ENCODE measurements at places on chromosomes 6 and 20.

GRCh38 chr6:20706238-20706938, 172.1 kb downstream of the CDKAL1 start:
- DNase-seq = no peak

DNA sequence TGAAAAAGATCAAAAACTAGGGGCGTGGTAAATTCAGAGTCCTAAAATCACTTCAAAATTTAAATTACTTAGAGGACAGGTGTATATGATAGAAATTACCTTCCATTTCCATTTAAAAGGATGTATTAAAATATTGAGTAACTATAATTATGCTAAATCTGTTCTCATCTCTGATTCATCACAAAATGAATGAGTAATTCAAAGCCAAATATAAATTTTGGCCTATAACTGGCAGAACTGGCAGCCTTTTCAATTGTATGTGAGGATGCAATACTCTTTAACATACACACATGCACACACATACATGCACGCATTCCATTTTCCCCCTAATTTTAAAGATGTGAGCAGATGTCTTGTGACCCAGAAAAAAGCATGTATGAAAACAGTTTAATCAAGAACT, 194.6 kb downstream of the EPM2A start:
- DNase-seq = no peak

- no peak for DNase-seq
These were observed 69.5 kb upstream of the FABP7 start for GRCh38 chr6:122709922-122710512.

- DNase-seq = no peak
These were observed 431.8 kb upstream of the HSF2 start for GRCh38 chr6:121967631-121968030.

DNA sequence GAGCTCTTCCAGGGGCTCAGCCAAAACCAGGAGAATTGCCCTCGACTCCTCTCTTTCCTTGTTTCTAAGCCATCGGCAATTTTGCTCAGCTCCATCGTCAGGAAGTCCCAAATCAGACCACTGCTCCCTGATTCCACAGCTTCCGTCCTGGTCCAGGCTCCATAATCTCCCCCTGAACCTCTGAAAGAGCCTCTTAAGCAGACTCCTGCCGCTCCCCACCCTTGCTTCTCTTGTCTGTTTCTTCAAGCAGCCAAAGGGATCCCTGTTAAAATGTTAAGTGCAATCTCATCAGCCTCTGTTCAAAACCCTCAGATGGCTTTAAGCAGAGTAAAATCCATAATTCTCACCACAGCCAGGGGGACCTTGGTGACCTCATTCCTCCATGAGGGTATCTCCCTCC, 244.7 kb upstream of the SPTLC3 start:
- no peak for DNase-seq

- DNase-seq = no peak
These were observed 1.7 kb downstream of the CDC25B start for GRCh38 chr20:3797592-3798372.

DNA sequence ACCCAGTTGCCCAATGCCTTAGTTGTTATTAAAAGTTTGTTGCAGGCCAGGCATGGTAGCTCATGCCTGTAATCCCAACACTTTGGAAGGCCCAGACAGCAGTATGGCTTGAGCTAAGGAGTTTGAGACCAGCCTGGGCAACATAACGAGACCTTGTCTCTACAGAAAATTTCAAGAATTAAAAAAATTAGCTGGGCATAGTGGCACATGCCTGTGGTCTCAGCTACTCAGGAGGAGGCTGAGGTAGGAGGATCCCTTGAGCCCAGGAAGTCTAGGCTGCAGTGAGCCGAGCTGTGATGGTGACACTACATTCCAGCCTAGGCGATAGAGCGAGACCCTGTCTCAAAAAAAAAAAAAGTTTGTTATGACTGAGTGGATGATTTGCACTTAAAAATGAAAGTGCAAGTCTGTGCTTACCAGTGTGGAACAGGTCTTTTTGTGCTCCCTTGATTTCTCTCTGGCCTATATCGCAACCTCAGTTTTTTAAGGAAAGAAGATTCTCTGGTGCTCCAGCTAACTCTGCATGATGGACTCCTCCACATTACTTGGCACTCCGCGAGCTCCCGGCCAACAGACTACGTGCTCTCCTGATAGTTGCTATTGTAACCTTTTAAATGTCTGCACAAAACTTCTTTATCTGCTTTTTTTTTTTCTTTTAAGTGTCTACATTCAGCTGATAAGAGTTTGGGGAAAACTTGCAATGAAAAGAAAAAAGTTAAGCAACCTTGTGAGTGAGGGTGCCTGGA, 22.1 kb downstream of the ZKSCAN3 start:
- DNase-seq = no peak

GRCh38 chr20:53028337-53029007, 56.3 kb downstream of the TSHZ2 start:
- no peak for DNase-seq

DNA sequence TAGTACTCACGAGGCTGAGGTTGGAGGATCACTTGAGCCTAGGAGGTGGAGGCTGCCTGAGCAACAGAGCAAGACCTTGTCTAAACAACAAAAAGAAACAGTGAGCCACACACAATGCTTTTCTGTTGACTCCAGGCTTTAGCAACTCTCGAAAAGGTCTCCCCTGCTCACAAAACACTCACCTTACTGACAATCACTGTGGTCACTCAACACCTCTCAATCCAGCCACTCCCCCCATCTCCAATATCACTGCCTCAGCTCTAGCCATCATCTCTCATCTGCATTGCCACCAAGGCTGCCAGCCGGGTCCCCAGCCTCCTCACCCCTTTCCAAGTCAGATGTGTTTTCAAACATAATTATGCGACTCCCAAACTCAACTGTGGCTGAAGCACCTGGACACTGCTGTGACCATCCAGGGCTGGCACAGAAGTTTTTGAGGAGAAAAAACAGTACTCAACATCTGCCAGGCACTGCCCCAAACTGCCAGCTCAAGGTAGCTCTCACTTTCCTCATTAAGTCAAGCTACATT, 218.0 kb upstream of the ARID1B start:
- DNase-seq = no peak

DNA sequence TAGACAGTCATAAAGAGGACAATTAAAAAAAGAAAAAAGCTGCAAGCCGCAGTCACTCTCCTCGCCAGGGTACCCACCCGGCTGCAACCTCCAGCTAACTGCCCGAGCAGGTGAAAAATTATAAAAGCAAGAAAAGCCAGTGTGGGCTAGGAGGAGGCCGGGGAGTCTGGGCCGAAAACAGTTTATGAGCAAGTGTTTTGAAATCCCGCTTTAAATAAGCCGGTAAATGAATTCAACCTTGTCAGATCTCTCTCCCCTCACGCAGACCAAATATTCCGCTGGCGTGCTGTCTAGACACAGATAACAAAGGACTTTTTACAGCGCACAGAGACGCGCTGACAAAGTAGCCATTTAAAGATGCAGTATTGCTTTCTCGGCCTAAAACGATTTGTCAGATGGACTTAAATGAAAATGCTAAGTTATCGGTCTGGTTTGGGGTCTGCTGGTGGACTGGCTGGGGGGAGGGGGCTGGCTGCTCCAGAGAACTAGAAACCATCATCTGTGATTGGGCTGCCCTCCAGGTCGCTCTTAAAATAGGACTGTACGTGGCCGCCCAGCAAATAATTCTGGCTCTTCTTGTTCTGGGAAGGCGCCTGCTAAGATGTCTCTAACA, 24.6 kb downstream of the PMEPA1 start:
- no peak for DNase-seq

DNA sequence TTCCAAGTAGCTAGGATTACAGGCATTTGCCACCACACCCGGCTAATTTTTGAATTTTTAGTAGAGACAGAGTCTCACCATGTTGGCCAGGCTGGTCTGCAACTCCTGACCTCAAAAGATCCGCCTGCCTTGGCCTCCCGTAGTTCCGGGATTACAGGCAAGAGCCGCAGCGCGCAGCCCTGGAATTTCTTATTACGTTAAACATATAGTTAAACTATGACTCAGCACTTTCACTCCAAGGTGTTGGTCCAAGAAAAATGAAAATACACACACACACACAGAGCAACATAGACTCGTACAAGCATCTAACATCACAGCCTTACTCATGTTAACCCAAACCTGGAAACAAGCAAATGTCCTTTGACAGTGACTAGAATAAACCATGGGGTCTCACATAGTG, 663.9 kb downstream of the PRKN start:
- DNase-seq = no peak

DNA sequence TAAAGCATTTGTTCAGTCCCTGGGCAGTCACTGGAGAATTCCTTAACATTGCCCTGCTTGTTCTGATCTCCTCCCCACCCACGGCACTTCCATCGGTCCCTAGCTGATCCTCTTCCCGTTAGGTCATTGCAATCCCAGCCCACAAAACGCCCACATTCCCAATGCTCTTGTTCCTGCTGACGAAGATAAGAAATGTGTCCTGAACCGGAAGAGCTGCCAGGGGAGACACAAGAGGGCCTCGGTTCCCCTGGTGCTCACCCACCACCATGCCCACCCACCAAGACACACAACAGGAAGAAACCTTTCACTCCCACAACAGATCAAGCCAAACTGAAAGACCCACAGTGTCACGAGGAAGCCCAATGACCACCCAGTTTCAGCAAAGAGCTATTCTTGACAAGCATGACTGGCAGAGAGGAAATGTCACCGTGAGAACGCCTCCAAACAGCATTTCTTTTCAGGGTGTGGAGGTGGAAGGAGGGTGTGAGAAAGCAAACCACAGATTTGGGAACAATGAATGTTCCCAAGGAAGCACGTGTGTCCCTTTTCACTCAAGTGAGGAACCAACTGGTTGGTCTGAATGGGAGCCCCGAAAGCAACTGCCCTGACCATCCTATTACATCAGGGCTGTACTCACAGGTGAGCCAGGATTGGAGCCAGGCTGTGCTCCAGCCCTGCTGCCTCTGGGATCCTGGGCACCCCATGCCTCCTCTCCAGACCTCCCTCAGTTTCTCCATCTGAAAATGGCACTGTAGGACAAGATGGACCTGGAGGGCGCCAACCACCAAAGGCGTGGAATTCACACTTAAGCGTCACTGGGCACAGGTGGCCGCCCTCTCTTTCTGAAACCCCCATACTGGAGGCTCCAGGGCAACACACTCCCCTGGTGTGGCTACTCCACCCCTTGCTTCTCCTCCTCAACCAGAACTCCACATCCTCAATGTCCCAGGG, 97.5 kb downstream of the ZMYND8 start:
- peak; percentile 66 for DNase-seq

GRCh38 chr6:110181131-110182030, 1.2 kb downstream of the CDC40 start:
- no peak for DNase-seq

DNA sequence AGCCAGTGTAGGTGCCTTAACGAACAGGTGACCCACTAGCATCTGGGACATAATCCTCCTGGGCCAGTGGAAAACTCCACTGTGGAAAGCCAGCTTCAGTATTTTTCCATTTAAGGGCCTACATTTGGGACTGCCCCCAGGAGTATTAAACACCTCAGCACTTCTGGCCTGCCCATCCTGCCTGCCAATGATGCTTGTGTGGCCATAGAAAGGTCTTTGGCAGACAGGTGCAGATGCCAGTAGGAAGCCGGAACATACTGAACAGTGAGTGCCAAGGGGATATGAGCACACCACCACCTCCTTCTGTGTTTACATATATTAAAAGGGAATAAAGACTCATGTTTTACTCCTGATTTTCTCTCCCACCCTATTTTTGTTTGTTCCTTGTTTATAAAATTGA, 19.9 kb downstream of the MCM8 start:
- DNase-seq = no peak

DNA sequence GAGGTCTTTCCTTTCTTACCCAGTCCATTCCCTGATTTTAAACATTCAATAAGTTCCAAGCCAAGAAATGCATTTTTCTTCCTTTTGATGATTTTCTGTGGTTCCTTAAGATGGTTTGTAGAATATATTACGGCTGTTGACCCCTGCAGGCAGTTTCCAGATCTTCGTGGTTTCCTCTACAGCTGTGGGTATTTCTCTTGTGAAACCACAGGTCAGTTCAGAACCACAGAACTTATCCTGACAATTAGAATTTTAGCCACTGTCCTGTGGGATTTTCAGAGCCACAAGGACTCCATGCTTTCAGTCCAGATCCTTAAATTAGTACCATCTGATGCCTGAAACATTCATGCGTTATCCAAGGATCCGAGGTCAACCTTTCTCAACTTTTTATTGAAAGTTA, 29.7 kb upstream of the EXOC2 start:
- no peak for DNase-seq

DNA sequence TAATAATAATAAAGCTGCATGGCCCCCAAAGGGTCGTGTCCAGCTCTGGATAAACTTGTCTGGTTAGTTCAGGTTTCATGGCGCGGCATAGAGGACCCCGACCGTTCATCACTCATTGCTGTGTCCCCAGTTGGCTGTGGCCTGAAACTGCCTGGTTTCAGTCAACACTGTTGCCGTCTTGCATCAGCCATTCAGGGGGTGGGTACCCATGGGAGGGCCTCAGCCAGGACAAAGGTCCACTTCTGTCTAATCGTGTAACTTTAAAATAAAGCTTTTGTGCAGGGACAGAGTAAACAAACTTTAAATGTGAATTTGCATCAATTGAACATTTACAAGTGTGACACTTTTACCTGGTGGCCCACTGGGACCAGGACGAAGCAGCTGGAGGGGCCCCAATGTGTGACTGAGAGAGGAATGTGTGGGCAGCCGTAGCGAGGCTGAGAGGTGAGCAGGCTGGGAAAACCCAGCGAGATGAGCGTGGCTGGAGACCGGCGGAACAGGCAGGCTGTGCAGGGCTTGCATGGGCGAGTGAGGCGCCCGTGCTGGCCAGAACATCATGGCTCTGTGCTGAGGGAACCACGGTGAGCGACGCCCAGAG, 22.3 kb upstream of the UNC93A start:
- no peak for DNase-seq

- no peak for DNase-seq
These were observed 16.6 kb downstream of the DCDC2 start for GRCh38 chr6:24340998-24341938.

GRCh38 chr6:31652925-31653724, 664 bp upstream of the BAG6 start:
- DNase-seq = peak; percentile 90

DNA sequence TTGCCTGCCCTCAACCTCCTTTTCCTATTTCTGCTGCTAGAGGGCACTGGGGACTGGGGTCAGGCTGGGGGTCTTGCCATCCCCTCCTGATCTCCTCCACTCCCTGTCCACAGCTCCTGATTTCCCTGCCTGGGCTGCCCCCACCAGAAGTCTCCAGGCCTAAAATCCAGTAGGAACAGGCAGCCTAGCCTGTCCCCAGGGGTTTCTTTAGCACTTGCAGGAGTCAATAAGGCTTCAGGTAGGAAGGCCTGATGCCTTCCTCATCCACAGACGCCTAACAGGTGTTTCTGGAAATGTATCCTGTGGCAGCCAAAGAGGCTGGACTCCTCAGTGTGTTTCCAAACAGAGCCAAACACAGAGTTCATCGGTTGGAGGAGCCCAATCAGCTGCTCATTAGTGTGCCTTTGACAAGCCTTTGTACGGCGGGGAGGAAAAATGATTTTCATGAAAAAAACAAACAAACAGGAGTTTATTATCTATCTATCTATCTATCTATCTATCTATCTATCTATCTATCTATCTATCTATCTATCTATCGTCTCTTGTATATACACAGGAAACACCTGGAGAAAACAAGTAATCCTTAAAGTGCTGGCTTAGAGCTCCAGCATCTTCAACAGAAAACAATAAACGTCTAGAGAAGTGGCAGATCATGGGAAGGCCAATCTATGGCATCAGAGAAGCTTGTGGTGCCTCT, 3.7 kb upstream of the RAET1E start:
- DNase-seq = no peak

GRCh38 chr20:44022464-44022863, 107.8 kb downstream of the TOX2 start:
- DNase-seq = no peak

Data from GM12864 (cell line).